ENCODE measurements at places on chromosomes 4 and X. TPM values are rescaled to one million over a fixed set of nuclear protein-coding genes. Genes with fewer than 3 reads are reported as not detected.

The VSIG1 gene
- under 0.01 TPM for total RNA-seq

The GNRHR gene
- total RNA-seq: not detected

The C1QTNF7 gene
- total RNA-seq: 0.73 TPM

The GALNTL6 gene
- not detected for total RNA-seq

The CHRDL1 gene
- 1.4 TPM for total RNA-seq

The LNX1 gene
- 0.78 TPM for total RNA-seq
